Cardiac muscle cell (in vitro differentiated cells and primary cell): ENCODE measurements at places on chromosomes 6 and 20. TPM values are rescaled to one million over a fixed set of nuclear protein-coding genes. Genes with fewer than 3 reads are reported as not detected.
A peak's percentile ranks its signal among the peaks of the same experiment; 100 is the strongest.

The PERP gene
- total RNA-seq, result 37.2 and 40.0 TPM in 2 replicates

The OGFR gene
- 64.4 and 83.1 TPM in 2 replicates for total RNA-seq

The DDR1 gene
- total RNA-seq, result 125 and 136 TPM in 2 replicates

The SLC13A3 gene
- total RNA-seq, result 2.5 and 3.9 TPM in 2 replicates

DNA sequence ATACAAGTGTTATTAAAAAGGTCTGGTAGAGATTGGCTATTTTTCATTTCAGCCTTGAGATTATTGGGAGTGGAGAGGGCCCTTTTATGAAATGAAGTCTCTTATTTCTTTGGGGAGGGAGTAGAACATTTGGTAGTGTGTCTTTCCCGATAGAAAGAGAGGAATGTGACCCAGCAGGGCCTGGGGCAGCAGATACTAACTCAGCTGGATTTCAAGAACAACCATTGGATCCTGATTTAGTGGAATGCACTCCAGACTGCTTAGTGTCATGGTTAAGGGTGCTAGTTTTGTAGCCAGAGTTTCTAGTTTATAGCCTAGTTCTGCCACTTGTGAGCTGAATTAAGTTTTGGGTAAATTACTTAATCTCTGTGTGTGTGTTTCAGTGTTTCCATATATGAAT, 18.4 kb upstream of the FLRT3 start:
- no peak for DNase-seq

DNA sequence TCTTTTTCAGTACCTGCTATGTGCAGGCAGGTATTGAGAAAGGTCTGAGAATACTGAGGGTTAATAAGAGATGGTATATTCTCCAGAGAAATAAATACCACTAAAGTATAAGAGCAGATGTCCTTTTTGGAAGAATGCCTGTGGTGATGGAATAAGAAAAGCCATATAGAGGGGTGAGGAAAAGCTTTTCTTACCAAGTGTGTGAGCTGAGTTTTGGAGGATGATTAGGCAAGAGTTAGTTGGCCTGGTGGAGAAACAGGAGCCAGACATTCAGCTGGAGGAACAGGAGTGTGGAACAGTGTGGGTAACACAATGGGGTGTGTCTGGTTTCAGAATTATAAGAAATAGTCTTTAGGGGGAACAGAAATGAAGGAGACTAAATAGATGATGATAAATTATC, 19.9 kb downstream of the ZNF451 start:
- DNase-seq, result peak; percentile 49

DNA sequence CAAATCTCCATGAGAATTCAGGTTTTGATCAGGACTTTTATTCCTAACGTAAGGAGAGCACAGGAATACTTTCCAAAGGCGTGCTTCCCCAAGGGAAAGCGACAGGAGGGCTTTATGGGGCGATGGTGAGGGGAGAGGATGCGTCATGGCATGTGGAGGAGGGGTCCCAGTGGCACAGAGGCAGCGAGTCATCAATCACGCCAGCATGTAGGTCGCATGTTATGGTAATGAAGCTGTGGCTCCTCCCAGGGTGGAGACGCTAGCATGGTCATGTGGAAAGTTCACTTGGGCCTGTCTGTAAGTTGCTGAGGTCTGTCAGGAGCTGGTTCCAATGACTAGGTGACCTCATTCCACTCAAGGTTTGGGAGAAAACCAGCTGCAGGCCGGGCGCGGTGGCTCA, 35.3 kb upstream of the PAX1 start:
- DNase-seq, result no peak

DNA sequence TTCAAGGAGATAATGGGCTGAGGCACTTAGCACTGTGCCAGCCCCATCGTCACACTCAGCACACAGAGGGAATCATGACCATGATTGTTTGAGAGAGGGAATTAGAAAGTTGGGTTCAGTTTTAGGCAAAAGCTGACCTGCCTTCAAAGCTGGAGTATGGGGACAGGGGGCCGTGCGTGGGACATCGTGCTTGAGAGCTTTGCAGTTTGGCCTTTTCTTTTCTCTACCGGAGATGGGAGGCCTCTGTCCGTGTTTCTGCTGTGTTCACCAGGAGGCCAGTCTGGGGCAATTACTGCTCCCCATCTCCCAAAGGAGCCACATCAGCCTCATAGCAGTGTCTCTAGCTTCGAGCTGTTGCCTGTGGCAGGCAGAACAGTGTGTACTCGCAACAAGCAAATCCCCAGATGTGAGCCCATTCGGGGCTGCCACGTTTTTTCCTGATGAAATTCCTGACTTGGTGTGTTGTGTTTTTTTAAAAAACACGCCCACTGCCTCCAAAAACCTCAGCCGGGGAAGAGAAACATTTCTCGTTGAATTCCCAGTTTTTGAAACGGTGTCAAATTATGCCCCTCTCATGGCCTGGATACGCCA, 20.2 kb downstream of the EYA2 start:
- no peak for DNase-seq

GRCh38 chr20:59363101-59363500, 62.7 kb downstream of the EDN3 start:
- DNase-seq, result no peak

- DNase-seq, result no peak
These were observed 243.9 kb downstream of the PKHD1 start for GRCh38 chr6:51843456-51844056.

DNA sequence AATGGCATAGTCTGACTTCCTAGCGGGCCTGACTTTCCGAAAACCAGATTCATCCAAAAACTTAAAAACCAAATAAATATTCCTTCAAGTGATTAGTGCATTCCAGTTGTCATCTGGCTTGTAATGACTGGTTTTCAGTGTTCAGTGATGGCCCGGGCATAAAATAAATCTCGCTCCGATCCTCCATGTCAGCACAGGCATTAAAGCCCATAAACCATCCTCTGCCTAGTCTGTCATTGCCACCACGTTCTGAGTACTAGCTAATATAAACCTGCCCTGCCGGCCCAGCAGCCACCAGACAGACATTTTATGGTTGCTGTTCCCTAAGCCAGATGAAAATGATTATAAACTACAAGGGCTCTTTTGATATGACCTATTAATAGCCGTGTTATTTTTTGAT, 232.3 kb upstream of the GMDS start:
- DNase-seq, result no peak

- no peak for DNase-seq
These were observed 1009.7 kb upstream of the GJE1 start for GRCh38 chr6:141123049-141123448.
